ENCODE measurements at places on chromosomes 7 and 10. TPM values are rescaled to one million over a fixed set of nuclear protein-coding genes. Genes with fewer than 3 reads are reported as not detected.

Gene NRCAM
- total RNA-seq = 26.8 TPM

Gene CDC14C
- total RNA-seq = not detected

Gene PLAC9
- total RNA-seq = 1.7 TPM

Gene AQP1
- total RNA-seq = 4.9 TPM

Gene CYP3A4
- not detected for total RNA-seq
